ENCODE measurements at places on chromosomes 2 and 18.

DNA sequence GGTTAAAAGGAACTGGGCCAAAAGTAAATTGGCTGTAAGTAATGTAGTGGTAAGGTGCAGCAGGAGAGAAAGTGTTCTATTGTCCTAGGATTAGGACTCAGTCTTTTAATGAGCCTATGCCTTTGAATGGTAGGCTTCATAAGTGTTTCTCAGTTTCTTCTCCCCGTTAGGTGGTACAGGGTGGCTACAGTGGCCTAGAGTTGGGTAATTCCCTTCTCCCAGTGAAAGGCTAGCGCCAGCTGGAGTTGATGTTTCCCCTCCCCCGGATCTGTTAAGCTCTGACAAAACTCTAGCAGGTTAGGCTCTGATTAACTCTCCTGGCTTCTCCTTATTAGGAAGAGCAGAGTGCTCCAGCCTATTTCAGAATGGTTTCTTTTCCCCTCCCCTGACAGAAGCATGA lies 127.7 kb downstream of the DNAH6 start:
- DNase-seq = no peak

- no peak for DNase-seq
Observed at GRCh38 chr2:119111115-119111975, 47.2 kb downstream of the C1QL2 start.

DNA sequence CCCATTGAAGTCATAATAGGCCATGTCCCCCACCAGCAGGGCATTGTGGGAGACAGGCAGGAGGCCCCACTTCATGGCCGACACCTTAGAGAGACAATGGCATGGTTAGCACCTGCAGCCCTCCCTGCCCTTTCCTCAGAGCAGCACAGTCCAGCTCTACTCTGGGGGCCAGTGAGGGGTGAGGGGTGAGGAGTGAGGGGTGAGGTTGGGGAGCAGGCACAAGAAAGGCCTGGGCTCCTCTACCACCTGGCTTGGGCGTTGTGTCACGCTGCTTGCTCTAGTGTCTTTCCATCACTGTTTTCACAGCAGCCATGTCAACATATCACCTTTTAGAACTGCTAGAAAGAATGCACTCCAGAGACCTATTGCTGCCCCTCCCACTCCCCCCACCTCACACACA lies 77.2 kb downstream of the ADD2 start:
- DNase-seq = no peak

GRCh38 chr18:12750076-12750714 lies 47.4 kb downstream of the PSMG2 start:
- DNase-seq = peak; percentile 11

GRCh38 chr2:168802859-168803725 lies 655 bp downstream of the NOSTRIN start:
- DNase-seq = no peak

DNA sequence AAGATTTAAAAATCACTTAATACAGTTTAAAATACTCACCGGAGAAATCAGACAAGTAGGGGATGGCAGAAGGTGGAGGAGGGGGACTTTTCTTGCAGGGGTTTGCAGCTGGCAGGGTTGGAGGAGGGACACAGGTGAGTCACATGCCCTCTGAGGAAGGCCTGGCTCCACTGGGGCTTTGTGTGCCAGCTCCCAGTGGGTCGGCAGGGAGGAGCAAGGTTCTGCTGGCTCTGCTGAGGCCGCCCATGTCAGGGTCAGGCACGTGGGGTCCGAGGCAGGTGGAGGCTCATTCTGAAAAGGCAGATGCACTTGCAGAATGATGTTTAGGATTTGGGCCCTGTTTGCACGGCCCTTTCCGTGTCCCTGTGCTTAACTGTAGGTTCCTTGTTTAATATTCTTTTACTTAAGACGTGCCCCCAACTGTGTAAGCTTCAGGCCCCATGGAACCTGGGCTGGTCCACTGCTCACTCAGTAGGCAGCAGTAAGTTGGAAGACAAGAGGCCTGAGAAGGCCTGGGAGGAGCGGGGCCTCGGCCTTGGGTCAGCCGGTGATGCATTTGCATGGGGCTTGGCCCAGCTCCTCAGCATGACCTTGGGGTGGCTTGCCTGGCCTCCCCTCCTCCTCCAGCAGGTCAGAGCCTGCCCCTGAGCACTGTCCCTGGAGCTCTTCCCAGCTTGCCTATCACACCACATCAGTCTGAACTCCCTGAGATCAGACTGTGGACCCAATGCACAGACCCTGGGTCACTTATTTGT lies 141.0 kb downstream of the GLI2 start:
- no peak for DNase-seq

DNA sequence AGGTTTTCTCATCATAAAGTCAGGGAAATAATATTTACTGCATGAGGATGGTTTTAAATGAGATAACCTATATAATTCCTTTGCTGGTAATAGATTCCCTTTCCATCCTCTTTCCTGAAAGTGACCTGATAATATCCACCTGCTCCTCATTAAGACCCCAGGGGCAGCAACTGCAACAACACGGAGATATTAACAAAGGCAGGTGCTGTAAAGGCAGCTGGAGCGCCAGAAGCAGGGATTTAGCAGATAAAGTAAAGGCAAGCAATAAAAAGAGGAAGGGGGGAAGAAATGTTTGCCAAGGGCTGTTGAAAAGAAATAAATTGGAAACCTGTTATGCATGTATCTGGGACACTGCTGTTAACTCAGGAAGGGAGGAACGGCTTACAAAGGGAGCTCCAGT lies 472.6 kb upstream of the KLHL29 start:
- no peak for DNase-seq

- DNase-seq = no peak
Observed at GRCh38 chr2:74902281-74902860, 56.1 kb upstream of the POLE4 start.

GRCh38 chr18:50955253-50955652 lies 12.6 kb upstream of the ELAC1 start:
- DNase-seq = no peak

- DNase-seq = no peak
Observed at GRCh38 chr2:168118733-168119514, 128.5 kb downstream of the STK39 start.

Data from CD4-positive, alpha-beta T cell treated with Interleukin-1 beta for 1 hour (primary cell).